T-helper 17 cell (primary cell): ENCODE measurements at places on chromosomes 7 and 10.

- no peak for DNase-seq
These were observed 725.4 kb downstream of the INHBA start for GRCh38 chr7:40977533-40977932.

GRCh38 chr7:80729591-80730320, 91.3 kb downstream of the CD36 start:
- no peak for DNase-seq

DNA sequence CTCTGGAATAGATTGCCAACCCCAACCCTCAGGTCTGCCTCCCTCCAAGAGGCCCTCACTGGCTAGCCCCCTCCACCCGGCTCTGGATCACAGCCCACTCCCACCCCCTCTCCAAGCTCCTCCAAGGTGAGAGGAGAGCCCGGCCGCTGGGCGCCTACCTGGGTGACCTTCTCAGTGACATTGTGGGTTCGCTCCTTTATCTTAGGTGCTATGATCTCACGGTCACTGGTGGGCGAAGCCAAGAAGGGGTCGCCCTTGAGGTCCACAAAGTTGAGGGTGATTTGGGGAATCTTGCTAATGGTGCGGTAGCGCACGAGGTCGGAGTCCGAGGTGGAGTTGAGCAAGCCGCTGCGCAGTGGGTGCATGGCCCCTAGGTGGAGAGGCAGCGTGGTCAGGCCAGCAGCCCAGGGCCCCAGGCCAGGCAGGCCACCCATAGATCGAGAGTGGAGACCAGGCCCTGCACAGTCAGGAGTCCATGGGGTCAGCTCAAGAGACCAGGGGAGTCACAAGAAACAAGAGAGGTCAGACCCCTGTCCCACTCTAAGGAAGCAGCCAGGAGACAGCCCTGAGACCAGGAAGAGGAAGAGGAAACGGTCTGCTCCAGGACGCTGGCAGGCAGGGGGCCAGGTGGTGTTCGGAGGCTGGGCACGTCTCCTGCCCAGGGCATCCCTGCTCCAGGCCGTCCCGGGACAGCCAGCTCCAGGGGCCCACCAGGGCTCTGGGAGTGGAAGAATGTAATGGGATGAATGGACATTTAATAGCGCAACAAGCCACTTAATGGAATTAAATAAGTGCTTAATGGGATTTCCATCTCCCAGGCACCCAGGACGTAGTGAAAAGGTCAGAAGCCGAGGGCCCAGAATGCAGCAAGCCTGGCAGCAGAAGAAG, 20.7 kb downstream of the KCNH2 start:
- DNase-seq: no peak

- DNase-seq: no peak
These were observed 255.4 kb upstream of the PITRM1 start for GRCh38 chr10:3427950-3428354.

GRCh38 chr7:131011976-131012375, 278.0 kb upstream of the KLF14 start:
- no peak for DNase-seq

GRCh38 chr10:104802941-104803340, 161.9 kb downstream of the SORCS3 start:
- DNase-seq: no peak

DNA sequence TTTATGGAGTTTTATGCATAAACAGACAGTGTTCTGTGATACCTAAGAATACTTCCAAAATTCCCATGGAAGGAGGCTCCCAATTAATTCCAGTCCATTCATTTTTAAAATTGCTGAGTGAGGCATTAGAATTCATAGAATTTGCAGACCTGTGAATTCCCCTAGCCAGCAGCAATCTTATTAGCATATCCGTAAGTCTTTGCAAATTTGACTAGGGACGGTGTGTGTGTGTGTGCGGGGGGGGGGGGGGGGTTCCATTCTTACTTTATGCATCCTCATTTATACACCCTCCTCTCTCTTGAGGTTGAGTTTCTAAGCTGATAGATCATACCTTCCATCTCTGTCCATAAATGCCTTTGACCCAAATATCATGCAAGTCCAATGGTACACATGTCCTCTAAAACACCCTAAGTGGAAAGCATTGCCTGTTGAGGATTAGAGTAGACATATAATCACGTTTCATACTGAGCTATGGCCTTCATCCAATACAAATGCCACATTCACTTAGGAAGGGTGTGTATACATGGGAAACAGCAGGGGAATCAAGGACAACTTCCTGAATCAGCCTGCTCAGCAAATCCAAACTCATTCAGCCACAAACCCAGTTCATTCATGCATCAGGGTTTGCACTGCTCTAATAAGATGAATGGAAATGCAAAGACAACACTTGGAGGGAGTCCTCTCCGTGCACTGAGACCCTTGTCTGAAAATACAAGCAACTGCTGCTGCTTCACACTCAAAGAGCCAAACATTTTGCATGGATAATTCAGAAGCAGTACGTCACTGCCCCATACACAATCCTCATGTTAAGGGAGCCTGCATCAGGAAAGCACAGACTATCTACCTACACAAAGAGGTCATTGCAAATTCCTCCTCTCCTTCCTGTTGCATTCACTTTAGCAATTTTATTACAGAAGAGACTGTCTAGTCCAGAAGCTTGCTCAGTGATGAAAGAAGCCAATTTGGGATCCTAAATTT, 350.8 kb downstream of the KCNMA1 start:
- no peak for DNase-seq

DNA sequence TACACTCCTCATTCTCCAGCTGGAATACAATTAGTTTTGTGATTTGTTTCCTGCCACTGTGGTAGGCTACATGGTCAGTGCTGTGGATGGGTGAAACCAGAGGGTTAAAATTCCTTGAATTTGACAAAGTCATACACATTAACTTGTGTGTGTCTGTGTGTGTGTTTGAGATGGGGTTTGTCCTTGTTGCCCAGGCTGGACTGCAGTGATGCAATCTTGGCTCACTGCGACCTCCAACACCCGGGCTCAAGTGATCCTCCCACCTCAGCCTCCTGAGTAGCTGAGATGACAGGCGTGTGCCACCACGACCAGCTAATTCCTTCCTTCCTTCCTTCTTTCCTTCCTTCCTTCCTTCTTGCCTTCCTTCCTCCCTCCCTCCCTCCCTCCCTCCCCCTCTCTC, 24.8 kb upstream of the GIMAP8 start:
- no peak for DNase-seq

DNA sequence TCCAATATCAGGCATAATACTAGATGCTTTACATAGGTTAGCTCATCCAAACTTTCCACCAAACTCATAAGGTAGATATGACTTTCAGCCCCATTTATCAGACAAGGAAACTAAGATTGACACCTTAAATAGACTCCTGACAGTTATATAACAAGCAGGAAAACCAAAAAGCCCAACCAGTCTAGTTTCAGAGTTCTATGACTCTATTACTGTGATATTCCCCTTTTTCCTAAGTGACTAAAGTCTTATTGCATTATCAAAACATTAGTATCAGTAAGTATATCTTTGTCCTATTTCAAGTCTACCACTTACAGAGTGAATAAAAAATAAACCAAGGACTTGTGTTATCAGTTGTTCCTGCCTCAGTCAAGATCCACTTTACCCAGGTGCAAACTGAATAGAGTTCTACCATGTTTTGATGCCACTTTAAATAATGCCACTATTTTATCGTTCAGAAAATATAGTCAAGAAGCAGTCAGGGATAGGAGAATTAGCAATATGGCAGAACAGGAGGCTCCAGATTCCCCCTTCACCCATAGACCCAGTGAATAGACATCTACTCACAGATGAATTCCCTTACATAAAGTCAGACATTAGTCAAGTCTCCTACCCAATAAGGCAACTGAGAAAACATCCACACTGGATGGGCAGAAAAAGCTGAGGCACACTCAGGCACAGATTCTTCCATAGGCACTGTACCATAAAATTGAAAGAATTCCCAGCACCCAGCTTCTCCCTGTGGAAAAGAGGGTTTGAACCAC, 74.1 kb downstream of the CRPPA start:
- no peak for DNase-seq

DNA sequence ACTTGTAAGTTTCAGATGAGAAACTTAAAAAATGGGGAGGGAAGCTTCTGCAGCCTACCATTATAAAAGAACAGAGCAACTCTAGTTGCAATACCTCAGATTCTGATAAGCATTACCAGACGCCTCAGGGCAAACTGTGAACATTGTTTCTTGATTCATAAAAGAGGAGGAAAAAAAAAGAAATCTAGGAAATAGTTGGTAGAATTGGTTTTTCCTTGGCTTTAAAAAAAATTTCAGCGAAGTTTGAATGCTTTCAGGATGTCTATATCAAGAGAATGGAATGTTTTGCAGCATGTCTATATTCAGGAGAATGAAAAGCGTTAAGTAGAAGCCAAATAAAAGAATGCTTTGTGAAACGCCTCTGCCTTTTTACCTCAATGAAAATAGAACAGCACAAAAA, 17.5 kb upstream of the ANLN start:
- no peak for DNase-seq

- peak; percentile 50 for DNase-seq
These were observed 75.7 kb upstream of the EFCAB10 start for GRCh38 chr7:105656922-105657521.

DNA sequence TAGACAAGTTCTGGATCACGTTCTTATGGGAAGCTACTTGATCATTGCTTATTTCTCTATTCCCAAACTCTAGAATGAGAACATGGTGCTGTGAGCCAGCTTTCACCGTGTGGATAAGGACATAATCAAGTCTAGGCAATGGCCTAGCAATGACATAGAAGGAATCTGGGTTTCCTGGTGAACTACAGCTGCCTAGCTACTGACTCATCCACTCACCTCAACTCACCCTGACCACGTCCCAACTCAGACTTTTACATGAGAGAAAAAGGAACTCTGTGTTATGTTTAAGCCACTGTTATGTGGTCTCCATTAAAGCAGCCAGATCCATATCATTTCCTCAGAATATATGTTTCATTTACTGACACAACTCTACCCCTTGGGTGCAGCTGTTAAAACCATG, 18.8 kb upstream of the MET start:
- no peak for DNase-seq

- no peak for DNase-seq
These were observed 194.0 kb downstream of the CFTR start for GRCh38 chr7:117673839-117674238.

GRCh38 chr10:3324612-3325038, 152.0 kb upstream of the PITRM1 start:
- DNase-seq: no peak

DNA sequence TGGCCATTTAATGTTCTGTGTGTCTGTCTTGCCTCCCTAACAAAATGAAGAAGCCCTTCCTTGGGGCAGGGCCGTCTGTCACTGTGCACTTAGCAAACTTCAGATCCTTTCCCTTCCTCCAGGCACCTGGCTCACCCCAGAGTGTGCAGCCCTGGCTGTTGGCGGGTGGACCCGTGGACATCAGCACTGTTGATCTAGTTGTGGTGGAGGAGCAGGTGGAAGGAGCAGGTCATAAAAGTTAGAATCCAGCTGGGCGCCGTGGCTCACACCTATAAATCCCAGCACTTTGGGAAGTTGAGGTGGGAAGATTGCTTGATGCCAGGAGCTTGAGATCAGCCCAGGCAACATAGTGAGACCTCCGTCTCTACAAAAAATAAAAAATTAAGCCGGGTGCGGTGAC, 12.7 kb downstream of the RAB19 start:
- DNase-seq: no peak

- no peak for DNase-seq
These were observed 142.0 kb downstream of the PTPN20 start for GRCh38 chr10:47053081-47053798.

- no peak for DNase-seq
These were observed 288.3 kb upstream of the NFE2L3 start for GRCh38 chr7:25863729-25864110.

DNA sequence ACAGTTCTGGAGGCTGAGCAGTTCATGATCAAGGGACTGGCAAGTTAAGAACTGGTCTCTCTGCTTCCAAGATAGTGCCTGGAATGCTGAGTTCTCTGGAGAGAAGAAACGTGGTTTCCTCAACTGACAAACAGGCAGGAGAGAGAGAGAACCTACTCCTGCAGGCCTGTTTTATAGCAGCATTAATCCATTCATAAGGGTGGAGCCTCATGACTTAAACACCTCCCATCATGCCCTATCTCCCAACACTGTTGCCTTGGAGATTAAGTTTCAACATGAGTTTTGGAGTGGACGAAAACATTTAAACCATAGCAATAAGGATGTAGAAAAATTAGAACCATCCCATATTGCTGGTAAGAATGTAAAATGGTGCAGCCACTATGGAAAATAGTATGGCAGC, 32.3 kb upstream of the IMMP2L start:
- no peak for DNase-seq

- DNase-seq: no peak
These were observed 149.2 kb upstream of the GHITM start for GRCh38 chr10:83990126-83990525.

DNA sequence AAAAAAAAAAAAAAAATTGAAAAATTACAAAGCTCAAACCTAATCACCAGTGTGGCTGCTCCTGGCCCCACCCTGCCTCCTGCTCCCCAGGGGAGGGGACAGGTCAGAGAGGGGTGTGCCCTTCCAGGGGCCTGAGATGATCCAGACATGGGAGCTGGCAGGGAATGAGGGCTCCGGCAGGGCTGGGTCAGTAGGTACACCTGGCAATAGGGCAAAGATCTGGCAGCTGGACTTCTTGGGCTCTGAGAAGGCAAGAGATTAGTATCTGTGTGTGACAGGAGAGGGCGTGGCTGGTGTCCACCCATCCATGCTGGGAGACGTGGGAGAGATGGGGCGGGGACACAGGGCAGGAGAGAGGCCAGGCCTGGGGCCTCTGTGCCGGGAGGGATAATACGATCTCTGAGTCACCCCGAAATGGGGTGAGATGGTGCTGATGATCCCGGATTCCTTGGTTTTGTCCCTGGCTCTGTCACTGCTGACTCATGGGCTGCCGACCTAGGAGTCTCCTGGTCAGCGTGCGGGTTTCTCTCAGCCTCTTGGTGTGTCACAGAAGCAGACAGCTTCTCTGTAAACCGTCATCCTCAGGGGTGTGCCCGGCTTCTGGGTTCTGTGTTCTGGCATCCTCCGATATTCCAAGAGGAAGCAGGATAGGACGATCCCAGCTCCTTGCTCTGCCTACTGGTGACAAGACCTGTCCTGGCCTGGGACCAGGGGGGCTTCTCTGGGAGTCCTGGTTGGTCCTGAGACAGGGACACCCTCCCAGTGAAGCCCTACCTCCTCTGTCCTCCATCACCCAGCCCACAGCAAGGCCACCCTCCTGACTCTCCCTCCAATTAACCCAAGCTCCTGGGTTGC, 8.2 kb upstream of the CLDN4 start:
- no peak for DNase-seq

GRCh38 chr10:43570971-43571370, 3.4 kb downstream of the ZNF239 start:
- no peak for DNase-seq

GRCh38 chr7:30751696-30752273, at the start of gene INMT:
TSS of gene INMT (plus strand) at chr7:30752135. CDS start at chr7:30752151, 16 bp downstream.
- no peak for DNase-seq

- DNase-seq: no peak
These were observed 23.4 kb upstream of the ARID5B start for GRCh38 chr10:61877887-61878739.

- DNase-seq: no peak
These were observed 174.3 kb downstream of the ADARB2 start for GRCh38 chr10:1563028-1563427.
